ENCODE measurements at places on chromosomes 12 and 14.

- DNase-seq = no peak
These were observed 14.8 kb upstream of the APOF start for GRCh38 chr12:56377310-56377988.

- DNase-seq = no peak
These were observed 172.4 kb upstream of the CAND1 start for GRCh38 chr12:67096533-67097318.

- DNase-seq = no peak
These were observed 41.3 kb downstream of the LTBP2 start for GRCh38 chr14:74570696-74571095.

DNA sequence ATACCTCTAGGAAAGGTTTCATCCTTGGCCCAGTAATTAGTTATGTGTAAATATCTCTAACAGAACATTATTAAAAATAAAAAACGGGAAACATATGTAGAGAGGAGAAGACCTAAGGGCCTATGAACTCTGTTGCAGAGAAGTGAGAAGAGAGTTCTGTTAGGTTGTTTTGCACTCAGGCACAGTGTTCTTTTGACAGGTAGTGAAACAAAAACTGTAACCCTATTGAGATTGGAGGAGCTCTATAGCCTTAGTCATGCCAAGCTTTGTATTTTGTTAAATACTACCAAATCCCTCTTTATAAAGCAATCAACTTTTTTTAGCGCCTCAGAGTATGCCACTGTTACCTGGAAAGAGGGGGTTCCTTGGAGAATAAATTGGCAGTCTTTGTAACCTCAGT, 77.6 kb downstream of the CNTN1 start:
- DNase-seq = no peak

- DNase-seq = no peak
These were observed 133.8 kb upstream of the CPM start for GRCh38 chr12:69066492-69067373.

DNA sequence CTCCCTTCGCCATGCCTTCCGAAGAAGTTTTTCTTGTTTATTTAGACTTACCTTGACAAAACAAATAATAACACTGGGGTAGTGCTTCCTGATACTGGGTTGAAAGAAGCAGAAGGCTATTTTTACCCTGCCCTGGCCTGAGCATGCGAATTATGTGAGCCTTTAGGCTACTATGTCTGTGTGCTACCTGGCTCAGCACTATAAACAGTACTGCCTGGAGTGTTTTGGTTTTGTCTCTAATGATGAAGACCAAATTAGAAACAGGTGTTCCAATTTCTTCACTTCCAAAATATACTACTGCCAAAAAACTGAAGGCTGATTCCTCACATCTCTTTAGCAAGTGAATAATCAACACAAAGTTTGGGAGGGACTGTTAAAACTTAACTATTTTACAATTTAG, 7.6 kb upstream of the OVCH1 start:
- no peak for DNase-seq

- no peak for DNase-seq
These were observed 30.4 kb downstream of the RAP1B start for GRCh38 chr12:68641138-68641537.

- DNase-seq = no peak
These were observed 212.8 kb downstream of the KIF21A start for GRCh38 chr12:39230086-39230485.

- DNase-seq = peak; percentile 67
These were observed 212.6 kb downstream of the SLC16A7 start for GRCh38 chr12:59808317-59808910.

GRCh38 chr12:77133566-77133965, 68.2 kb upstream of the E2F7 start:
- DNase-seq = peak; percentile 58

DNA sequence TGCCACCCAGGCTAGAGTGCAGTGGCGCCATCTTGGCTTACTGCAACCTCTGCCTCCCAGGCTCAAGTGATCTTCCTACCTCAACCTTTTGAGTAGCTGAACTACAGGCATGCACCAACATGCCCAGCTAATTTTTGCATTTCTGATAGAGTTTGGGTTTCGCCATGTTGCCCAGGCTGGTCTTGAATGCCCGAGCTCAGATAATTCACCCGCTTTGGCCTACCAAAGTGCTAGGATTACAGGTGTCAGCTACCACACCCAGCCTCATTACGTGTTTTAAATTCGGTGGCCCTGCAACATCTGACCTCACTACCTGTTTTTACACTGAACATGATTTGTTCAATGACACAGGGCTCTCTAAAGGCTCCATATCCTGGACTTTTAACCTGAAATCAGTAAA, 22.9 kb upstream of the RDH16 start:
- DNase-seq = no peak

DNA sequence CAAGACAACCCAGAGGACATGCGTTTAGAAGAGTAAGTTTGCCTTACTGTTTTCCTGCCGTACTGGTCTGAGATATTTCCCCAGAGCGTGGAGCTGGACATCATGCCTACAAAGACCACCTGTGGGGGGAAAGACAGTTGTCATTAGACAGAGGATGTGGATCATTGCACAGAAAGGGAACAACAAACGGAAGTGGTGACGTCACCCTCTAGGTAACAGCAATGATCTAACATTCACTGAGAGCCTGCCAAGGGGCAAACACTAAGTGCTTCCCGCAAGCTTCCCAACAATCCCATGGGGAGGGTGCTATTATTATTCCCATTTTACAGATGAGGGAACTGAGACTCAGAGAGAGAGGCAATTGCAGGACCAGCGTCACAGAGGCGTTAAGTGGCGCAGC, 48.5 kb downstream of the SVOP start:
- DNase-seq = no peak

GRCh38 chr14:100640471-100641273, 53.5 kb upstream of the BEGAIN start:
- no peak for DNase-seq

- no peak for DNase-seq
These were observed 65.8 kb downstream of the PITPNM2 start for GRCh38 chr12:123085066-123085465.

GRCh38 chr12:87603727-87604126, 425.5 kb downstream of the C12orf50 start:
- no peak for DNase-seq

DNA sequence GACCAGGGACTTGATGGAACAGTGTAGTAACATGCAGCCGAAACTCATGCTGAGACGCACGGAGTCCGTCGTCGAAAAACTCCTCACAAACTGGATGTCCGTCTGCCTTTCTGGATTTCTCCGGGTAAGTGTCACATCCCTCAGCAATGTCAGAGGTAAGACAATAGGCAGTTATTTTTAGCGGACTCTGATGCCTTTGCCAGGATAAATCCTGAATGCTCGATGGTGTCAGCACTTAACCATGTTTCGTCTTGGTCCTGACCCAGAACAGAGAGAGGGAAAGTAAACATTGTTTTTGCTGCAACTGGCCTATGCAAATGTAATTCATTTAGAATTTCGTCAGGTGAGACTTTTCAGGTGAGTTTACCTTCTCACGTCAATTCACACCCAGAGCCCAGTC, 112.3 kb downstream of the PLXNC1 start:
- no peak for DNase-seq

GRCh38 chr14:35341751-35342488, 49.7 kb downstream of the PSMA6 start:
- DNase-seq = peak; percentile 51

DNA sequence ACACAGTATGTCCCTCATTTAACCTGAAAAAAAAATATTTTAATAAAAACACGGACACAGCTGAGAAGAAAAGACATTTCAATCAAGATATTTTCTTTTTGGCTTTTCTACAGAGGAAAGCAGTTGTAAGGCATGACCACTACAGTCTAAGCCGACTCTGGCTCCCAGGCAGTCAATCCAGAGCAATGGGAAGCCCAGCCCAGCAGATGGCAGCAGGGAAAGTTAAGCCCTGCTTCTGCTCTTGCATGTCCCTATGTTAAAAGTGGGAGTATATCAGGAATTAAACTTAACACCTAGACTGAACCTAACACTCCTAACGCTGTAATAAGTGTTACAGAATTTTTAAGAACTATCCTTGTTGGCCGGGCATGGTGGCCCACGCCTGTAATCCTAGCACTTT, 19.5 kb upstream of the HAL start:
- DNase-seq = peak; percentile 46

GRCh38 chr12:113796852-113797534, 169.1 kb downstream of the RBM19 start:
- no peak for DNase-seq

GRCh38 chr12:88944397-88944796, 364.1 kb upstream of the KITLG start:
- DNase-seq = no peak

- no peak for DNase-seq
These were observed 27.4 kb upstream of the STON2 start for GRCh38 chr14:81427348-81428058.

- no peak for DNase-seq
These were observed 17.1 kb downstream of the CDKL1 start for GRCh38 chr14:50379563-50379962.

- DNase-seq = no peak
These were observed 153.9 kb downstream of the KIF26A start for GRCh38 chr14:104292084-104292970.

GRCh38 chr12:116528065-116528464, 31.1 kb upstream of the MAP1LC3B2 start:
- DNase-seq = no peak

GRCh38 chr14:72332871-72333270, 400.6 kb downstream of the RGS6 start:
- DNase-seq = no peak

- DNase-seq = no peak
These were observed 395.9 kb downstream of the FUT8 start for GRCh38 chr14:65808390-65808789.

GRCh38 chr12:110176745-110177144, 52.6 kb downstream of the IFT81 start:
- DNase-seq = no peak

- no peak for DNase-seq
These were observed 109.9 kb downstream of the TTC8 start for GRCh38 chr14:88934351-88934806.

DNA sequence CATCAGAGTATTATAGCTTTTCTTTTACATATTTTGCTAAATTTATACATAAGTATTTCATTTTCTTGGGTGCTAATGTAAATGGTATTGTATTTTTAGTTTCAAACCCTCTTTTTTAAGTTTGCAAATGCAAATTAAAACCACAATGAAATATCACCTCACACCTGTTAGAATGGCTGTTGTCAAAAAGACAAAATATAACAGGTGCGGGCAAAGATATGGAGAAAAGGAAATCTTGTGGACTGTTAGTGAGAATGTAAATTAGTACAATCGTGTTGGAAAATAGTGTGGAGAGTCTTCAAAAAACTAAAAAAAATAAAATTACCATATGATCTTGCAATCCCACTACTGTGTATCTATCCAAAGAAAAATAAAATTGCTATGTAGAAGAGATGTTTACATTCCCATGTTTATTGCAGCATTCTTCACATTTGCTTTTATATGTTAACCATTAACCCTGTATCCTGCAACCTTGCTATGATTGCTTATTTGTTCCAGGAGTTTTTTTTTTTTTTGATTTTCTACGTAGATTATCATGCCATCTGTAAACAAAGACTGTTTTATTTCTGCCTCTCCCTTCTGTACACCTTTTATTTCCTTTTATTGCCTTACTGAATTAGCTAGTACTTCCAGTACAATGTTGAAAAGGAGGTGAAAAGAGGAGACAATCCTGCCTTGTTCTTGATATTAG, 405.4 kb upstream of the MIS18BP1 start:
- DNase-seq = no peak

GRCh38 chr12:123905319-123905925, 67.2 kb downstream of the CCDC92 start:
- peak; percentile 67 for DNase-seq

DNA sequence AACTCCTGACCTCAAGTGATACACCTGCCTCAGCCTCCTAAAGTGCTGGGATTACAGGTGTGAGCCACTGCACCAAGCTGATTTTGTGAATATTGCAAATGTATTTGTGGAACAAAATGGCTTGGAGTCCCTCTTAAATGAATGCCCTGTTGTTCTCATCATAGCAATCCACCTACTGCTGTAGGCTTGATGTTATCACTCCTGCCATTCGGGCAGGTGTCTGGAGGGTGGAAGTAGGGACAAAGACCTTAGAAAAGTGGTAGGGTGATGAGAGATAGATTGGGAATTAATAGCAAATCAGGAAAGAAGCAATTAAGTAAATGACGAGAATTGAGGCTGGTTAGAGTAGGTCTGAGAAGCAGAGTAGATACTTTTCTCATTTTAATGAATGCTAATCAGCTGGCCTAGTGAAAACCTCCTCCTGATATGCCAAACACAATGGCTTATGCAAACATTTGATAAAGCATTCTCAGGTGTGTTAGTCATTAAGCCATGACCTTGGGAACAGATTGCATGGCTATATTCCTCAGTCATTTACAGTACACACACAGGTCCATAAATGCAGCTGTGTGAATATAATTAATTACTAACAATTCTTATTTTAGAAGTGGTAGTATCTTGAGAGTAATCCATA, 60.5 kb upstream of the USP44 start:
- DNase-seq = no peak

DNA sequence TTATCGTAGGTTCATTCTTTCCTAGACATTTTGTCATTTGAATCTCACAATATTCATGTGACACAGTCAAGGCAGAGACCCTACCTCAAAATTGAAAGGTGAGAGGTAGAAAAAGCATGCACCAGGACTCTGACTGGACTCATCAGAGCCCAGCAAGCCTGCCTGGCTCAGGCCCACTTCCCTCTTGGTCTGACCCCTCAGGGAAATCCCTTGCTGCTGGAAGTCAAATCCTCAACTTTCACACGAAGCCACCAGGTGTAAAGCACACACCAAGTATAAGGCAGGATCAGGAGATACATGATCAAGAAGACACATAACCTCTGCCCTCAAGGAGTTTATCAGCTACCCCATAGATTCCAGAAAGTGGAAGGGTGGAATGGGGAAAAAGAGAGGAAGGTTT, 18.8 kb downstream of the NIN start:
- no peak for DNase-seq

GRCh38 chr14:51939755-51940301, 49.5 kb upstream of the RTRAF start:
- no peak for DNase-seq

GRCh38 chr12:129700036-129700435, 203.8 kb downstream of the TMEM132D start:
- DNase-seq = no peak

DNA sequence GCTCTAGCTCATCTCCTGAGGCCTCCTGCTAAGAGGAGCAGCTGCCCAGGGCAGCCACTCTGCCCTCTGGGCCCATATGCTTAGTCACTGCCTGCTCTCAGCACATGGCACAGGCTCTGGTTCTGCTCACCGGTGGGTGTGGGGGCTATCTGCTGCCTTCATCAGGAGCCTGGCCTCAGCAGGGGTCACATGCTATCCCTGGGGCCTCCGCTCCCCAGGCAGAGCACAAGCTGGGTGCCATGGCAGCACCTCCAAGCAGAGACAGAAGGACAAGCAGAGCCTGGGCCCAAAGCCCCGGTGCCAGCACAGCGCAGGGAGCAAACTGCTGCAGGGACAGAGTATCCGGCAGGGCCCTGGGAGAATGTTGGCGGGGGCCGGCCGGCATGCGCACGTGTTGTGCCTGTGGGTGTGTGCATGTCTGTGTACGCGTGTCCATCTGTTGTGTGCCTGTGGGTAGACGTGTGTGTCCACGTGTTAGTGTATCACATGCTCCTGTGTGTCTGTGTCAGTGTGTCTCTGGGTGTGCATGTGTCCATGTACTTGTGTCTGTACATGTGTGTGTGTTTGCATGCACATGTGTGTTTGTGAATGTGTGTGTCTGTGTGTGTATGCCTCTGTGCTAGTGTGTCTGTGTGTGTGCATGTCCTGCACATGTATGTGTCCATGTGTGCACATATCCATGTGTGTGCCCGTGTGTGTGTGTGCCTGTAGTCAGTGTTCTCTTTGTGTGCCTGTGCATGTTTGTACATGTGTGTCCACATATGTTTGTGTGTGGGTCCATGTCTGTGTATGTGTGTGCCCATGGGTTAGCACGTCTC, 326.9 kb downstream of the TMEM121 start:
- no peak for DNase-seq

Measured in Kasumi-1 (cell line).